Cortex of kidney (tissue), 1 donor: ENCODE measurements at places on chromosomes 2 and 18.

- DNase-seq: no peak
Observed at GRCh38 chr18:79610461-79611039, 69.1 kb upstream of the CTDP1 start.

DNA sequence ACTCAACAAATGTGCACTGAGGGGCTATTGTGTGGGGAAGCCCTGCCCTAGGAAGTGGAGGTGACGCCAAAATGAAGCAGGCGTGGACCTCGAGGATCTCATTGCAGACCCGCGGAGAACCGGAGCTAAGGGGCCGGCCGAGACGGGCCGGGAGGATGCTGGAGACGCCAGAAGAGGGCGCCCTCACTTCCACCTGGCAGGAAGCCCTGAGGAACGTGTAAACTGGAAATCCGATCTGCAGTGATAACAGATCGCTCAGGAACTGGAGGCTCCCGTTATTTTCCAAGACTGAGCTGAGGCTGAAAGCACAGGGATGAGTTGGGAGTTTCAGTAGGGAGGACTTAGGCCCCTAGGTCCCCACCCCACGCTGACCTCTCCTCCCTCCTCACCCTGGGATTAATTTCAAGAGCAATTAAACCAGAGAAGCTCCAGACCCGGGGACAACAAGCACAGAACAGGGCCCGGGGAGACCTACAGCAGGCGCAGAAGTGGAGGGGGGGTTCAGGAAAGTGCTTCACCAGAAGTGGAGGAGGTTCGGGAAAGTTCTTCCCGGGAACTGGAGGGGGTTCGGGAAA, 7.7 kb upstream of the COL6A3 start:
- DNase-seq: no peak

- DNase-seq: no peak
Observed at GRCh38 chr2:39913648-39914461, 134.8 kb upstream of the THUMPD2 start.

GRCh38 chr2:124039032-124039431, 13.9 kb downstream of the CNTNAP5 start:
- DNase-seq: no peak

DNA sequence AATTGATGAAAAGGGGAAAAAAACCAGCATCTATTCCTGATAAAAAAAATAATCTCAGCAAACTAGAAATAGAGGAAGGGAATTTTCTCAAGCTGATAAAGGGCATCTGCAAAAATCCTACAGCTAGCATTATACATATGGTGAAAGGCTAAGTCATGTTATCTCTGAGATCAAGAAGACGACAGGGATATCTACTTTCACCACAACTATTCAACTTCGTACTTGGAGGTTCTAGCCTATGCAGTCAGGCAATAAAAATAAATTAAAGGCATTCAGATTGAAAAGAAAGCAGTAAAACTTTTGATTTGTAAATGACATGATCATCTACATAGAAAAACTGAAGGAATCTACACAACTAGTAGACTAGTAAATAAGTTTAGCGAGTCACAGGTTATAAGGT, 58.2 kb downstream of the CAB39 start:
- DNase-seq: no peak

DNA sequence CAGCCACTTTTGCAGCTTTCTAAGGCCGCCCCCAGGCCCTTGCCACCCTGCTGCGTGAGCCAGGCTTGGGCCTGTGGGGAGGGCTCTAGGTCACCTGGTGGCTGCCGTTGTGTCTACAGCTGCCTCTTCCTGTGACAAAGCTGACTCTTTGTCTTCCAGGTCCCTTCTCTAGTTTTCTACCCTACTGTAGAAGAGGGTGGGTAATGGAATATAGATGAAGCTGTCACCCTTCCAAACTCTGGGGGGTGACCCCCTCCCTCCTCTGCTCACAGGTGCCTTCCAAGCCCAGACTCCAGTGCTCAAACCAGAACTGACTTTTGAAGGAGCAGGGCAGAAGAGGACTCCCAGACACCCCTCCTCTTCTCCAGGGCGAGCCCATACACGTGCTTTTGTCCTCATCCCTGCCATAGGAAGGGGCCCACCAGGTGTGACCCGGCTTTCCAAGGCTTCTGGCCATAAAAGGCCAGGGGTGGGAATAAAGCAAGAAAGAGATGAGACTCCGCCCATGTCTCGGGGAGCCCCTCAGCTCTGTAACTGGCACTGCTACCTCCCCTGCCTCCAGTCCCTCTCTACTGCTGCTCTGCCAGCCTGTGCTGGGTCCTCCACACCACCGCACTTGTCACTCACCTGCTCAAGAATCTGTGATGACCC, 17.9 kb upstream of the SDC1 start:
- no peak for DNase-seq

DNA sequence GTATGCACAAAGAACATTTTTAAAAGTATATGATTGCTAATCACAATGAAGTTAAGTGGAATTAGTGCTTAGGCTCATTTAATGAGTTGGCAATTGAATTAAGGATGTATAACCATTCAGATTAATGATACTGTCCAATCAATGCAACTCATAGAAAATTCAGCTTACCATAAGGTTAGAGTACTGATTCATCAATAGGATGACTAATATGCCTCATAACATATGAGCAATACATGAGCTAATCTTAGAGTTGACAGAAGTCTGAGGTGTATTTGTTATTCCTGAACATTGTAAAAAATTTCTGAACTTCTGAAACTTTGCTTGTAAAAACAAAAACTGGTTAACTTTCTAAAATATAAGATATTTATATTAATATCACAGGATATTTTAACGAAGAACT, 118.3 kb upstream of the NETO1 start:
- no peak for DNase-seq

- no peak for DNase-seq
Observed at GRCh38 chr2:186540941-186541340, 48.9 kb upstream of the ITGAV start.

- peak; percentile 40 for DNase-seq
Observed at GRCh38 chr2:25276569-25277465, 64.9 kb downstream of the DNMT3A start.

- DNase-seq: no peak
Observed at GRCh38 chr2:56184500-56185011, 766 bp downstream of the CCDC85A start.

GRCh38 chr18:24398540-24398939, 916 bp upstream of the OSBPL1A start:
- DNase-seq: no peak

- DNase-seq: no peak
Observed at GRCh38 chr2:32464431-32464830, 107.6 kb downstream of the BIRC6 start.

- DNase-seq: no peak
Observed at GRCh38 chr2:227378371-227378782, 729 bp downstream of the TM4SF20 start.

DNA sequence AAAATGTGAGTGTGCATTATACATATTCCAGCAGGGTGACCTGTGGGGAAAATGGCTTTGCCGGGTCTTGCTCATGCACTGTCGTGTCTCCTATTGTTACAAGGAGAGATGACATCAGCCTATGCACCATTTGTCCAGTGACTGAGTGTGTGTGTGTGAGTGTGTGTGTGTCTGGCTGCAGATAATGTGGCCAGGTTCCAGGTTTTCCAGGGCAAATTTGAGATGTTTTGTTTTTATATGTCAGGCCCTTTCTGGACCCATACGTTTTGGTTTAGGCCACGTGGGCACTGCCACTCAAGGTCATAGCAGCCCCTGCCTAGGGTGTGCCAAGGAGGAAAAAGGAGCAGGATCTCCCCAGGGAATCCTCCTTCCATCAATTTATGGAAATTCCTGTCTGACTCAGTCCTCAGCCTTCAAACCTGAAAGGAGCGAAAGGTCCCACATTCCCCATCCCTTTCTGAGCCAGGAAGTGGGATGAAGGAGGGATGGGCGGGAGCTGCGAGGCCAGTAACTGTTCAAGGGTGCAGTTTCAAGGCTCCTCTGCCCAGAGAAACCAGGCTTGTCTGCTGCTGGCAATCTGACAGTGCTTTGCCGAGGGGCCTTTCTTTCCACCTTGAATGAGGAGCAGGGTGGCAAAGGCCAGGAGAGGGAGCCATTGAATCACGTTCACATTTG, 93.0 kb upstream of the SMAD2 start:
- no peak for DNase-seq

GRCh38 chr2:235669983-235670962, 176.4 kb downstream of the AGAP1 start:
- DNase-seq: no peak

- no peak for DNase-seq
Observed at GRCh38 chr18:22822024-22822423, 111.1 kb upstream of the RBBP8 start.

DNA sequence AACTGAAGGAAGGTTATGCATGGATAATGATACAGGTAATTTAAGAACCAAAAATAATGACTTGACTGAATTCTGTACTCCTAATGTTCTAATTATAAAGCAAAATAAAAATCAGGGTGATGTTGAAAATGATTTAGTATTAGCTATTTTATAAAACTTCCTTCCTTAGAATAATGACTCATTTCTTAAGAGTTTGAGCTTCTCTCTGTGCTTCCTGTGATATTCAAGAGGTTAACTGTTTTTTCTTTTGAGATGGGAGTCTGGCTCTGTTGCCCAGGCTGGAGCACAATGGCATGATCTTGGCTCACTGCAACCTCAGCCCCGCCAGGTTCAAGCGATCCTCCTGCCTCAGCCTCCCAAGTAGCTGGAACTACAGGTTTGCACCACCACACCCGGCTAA, 14.8 kb downstream of the HADHA start:
- no peak for DNase-seq

DNA sequence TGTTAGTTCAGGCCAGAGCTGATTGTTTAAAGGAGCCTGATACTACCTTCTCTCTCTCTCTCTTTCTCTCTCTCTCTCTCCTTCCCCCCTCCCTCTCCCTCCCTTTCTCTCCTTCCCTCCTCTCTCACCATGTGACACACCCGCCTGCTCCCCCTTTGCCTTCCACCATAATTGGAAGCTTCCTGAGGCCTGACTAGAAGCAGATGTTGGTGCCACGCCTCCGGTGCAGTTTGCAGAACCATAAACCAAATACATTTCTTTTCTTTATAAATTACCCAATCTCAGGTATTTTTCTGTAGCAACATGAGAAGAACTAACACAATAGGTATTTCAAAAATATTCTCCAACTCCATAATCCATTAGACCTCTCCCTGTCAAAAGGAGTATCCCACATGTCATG, 62.4 kb downstream of the ANKRD62 start:
- no peak for DNase-seq

DNA sequence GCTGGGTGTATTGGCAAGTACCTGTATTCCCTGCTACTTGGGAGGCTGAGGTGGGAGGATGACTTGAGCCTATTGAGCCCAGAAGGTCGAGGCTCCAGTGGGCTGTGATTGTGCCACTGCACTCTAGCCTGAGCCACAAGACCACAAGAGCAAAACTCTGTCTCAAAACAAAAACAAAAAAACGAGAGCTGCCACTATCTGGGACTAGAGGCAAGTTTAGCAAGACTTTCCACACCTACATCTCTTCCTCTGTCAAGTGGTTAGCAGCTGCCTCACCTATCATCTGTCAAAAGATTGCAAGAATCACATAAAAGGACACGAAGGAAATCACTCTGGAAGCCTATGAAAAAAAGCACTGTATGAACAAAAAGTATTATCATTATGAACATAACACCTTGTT, 55.2 kb upstream of the RIOK3 start:
- DNase-seq: no peak

DNA sequence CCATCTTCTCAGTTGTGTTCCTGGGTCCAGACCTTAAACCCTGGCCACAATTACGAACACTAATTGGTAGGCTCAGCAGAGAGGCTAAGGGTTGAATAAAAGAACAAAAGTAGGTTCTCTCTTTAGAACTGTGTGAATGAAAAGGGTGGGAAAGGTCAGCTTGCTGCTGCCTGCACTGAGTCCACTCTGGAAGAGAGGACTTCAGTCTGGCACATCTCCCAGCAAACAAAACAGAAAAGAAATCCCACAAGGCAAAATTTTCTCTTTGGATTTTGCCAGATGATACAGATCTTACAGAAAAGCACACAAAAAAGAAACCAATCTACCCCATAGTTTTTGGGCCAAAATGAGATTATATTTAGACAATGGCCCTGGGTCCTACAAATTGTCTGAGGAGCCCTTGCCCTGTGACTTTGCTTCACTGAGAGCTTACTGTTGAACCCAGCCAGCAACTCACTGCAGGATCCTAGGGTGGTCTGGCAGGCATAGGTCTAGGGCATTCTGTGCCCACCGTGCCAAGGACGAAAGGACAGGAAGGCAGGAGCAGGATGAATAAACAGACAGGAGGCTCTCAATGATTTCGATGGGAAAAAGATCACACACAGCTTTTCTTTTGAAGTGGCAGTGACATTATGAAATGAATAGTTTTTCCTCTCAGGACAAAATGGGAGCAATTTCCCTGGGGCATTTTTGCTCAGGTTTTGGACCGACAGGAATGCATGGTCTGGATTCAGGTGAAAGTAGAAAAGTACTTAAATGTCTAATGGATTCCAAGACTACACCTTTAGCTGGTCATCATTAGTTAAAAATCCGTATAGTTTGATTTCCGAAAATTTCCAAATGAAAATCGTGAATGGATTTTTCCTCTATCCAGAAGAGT, 68.4 kb upstream of the STAM2 start:
- DNase-seq: no peak

GRCh38 chr2:149152469-149152953, 114.0 kb downstream of the LYPD6B start:
- no peak for DNase-seq

GRCh38 chr18:36821681-36822080, 7.1 kb downstream of the TPGS2 start:
- DNase-seq: no peak

- DNase-seq: no peak
Observed at GRCh38 chr2:7929281-7929680, 752.6 kb upstream of the ID2 start.

- no peak for DNase-seq
Observed at GRCh38 chr18:22034276-22034675, 135.1 kb upstream of the GATA6 start.

GRCh38 chr2:160783474-160783873, 289.9 kb upstream of the RBMS1 start:
- DNase-seq: no peak

DNA sequence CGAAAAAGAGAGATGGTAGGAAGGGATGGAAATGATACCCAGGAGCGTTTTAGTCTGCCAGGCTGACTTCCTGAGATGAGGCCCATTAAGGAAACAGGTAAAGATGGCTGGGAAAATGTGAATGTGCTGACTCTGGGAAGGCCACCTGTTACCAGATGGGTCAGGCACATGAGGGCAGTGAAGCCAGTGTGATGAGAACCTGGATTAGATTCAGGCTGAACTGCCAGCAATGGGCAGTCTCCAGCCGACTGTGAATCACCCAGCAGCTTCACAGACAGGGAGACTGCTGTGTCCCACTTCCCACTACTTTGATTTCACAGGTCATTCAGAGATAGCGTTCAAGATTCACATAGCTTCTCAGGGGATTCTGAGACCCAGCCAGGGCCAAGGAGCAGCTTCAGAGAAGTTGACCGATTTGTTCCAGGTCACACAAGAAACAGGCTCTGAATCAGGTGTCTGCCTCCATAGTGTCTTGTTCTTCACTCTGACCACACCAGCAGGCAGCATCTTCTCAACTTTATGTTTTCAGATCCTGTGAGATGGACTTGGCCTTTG, 26.4 kb downstream of the CAPN13 start:
- DNase-seq: no peak
